Activated CD4-positive, alpha-beta T cell treated with anti-CD3 and anti-CD28 coated beads for 1 hour (primary cell): ENCODE measurements at places on chromosomes 12 and 14.

GRCh38 chr12:76939701-76940100 lies 60.9 kb upstream of the CSRP2 start:
- DNase-seq, result no peak

DNA sequence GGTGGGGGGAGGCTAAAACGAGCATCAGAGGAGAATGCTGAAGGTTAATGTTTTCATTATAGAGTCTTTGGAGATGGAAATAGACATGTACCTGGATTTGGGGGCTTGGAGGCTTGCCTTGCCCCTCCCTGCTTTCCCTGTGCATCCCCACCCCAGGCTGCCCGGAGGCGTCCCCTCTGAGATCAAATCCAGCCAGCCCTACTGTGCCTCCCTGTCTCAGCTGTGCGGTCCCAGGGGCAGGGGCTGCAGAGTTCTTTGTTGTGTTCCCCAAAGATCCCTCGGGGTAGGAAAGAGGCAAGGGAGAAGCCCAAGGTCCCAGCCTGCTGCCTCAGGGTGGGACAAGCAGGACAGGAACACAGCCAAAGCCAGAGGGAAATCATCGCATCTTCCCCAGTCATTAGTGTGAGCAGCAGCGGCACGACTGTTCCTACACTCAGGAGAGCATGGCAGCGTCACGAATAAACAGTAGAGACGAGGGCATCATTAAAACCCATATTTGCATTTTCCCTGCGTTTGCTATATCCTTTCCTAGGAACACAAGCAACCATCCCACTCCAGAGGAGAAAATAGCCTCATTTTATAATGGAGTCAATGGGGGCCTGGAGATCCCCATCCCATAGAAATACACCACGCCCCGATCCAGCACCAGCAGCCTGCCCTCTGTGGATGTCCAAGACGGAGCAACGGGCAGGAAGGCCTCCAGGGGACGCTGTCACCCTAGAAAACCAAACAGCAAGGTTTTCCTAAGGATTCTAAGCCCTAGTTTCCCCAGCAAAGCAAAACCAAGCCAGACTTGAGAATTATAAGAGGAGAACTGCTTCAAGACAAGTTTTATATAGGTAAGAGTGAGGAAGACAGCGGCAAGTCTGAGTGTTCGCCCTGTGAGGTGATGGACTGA lies 32.4 kb downstream of the ANO2 start:
- no peak for DNase-seq

DNA sequence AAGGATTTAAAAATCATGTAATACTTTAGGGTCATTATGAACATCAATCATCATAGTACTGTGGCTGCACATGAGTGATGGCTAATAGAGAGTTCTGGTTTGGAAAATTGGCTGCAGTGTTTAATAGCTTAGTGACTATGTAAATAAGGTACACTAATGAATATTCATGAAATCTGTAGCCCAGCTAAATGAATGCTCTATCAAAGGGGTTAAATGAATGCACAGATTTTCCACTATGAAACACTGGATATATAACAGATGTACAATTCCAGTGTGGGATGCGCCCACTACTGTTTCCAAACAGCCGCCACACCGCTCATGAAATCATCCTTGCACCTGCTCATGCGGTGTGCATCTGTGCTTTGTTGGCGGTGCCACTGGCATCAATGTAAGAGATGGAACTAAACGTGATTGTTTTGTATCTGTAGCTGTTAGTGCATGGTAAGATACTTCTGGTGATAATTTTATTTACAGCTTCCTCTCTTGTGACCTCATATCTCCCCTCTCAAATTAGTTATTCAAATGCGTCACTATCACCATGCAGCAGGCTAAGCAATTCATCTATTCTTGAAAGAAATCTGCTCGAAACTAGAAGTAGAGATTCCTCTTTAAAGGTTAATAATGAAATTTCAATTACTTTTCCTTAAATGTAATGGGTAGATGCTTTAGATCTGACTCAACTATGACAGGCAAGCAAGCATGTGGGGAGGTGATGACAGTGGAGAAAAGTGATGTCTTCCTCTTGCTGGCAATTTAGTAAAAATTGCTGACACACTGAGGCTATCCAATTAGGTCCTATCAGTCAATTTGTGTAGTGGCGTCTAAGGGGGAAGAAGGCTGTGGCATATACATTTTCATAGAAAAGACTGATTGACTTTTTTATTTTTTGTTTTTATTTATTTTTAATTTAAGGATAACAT lies 433.6 kb downstream of the AEBP2 start:
- no peak for DNase-seq

DNA sequence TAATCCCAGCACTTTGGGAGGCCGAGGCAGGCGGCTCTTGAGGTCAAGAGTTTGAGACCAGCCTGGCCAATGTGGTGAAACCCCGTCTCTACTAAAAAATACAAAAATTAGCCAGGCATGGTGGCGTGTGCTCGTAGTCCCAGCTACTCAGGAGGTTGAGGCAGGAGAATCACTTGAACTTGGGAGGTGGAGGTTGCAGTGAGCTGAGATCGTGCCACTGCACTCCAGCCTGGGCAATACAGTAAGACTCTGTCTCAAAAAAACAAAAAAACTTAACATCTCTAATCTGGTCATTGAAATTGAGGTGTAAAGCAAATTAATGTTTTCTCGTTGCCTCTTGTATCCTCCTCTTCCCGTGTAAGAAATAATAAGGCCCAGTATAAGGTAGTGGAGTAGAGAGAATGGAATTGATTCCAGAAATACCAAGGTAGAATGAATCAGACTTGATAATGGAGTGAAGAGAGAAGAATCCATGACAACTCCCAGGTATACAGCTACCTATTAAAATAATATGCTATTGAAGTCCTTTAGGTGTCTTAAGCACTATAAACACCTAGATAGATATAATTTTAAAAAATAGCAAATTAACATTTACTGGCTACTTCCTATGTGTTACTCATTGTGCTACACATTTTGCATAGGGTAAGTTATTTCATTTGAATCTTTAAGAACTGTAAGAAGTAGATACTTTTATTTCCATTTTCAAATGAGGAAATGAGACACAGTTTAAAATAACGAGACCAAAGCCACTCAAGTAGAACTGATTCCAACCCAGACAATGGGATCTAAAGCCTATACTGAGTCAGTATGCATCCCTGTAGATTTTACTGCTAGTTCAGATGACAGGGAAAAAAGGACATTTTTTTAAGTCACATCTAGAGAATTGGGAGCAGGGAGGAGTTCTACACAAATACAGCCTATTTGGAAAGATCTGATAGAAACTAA lies 23.2 kb downstream of the RAP1B start:
- DNase-seq, result no peak

DNA sequence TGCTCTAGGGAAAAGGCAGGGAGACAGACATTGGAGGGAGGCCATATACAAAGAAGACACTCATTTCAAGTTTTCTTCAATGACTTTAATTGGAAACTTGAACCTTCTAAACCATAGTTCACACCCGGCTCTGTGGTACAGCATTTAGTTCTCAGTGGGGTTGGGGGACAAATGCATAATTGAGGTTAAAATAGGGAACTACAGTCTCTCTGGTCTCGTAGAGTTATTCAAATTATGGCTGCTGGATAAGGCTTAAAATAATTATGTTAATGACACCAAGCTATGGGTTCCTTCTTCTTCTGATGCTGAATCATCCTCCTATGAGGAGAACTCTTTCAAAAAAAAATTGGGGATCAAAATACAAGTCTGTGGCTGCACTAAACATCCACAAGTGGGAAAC lies 3.8 kb upstream of the RPAP3 start:
- no peak for DNase-seq

- DNase-seq, result no peak
These were observed 13.9 kb downstream of the PDZRN4 start for GRCh38 chr12:41202051-41202450.

DNA sequence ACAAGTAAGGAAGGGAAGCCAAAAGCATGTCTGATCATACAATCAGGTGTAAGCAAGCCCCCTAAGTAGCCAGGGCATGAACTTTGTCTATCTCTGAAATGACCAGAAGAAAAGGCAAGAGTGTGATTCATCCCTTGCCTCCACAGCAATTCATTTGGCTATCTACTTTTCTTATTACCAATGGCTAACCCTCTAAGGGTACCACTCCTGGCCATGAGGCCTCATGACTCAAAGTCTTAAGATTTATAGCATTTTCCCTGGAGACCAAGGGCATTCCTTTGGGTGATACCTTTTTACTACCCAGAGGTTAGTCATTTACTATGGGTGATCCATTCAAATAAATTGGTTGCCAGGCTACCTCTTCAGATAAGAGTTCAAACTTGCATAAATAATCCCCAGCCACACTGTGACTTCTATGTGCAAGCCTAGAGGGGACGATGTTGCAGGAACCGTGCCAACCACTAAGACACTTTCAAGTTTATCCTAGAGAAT lies 1.5 kb upstream of the LGALS3 start:
- no peak for DNase-seq

- no peak for DNase-seq
These were observed 38.2 kb upstream of the FBLN5 start for GRCh38 chr14:91985521-91986255.

DNA sequence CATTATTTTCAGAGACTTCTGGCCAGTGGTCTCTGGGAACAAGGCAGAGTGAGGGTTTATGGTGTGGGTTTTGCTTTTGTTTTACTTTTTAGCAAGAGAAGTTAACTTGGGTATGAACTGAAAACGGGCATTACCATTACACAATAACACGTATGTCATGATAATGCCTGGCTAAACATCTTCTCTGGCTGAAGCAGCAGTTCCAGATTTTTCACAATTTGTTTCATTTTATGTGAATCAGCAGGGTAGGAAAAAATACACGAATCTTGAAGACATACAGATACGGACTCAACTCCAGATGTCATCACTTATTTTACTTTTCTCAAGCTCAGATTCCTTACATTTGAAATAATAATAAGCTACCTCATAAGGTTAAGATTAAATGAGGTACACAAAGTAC lies 2.5 kb upstream of the PCNX4 start:
- no peak for DNase-seq

GRCh38 chr12:29572938-29573337 lies 75.5 kb upstream of the OVCH1 start:
- no peak for DNase-seq

GRCh38 chr14:75523771-75524171 lies 1.5 kb downstream of the BATF start:
- no peak for DNase-seq

DNA sequence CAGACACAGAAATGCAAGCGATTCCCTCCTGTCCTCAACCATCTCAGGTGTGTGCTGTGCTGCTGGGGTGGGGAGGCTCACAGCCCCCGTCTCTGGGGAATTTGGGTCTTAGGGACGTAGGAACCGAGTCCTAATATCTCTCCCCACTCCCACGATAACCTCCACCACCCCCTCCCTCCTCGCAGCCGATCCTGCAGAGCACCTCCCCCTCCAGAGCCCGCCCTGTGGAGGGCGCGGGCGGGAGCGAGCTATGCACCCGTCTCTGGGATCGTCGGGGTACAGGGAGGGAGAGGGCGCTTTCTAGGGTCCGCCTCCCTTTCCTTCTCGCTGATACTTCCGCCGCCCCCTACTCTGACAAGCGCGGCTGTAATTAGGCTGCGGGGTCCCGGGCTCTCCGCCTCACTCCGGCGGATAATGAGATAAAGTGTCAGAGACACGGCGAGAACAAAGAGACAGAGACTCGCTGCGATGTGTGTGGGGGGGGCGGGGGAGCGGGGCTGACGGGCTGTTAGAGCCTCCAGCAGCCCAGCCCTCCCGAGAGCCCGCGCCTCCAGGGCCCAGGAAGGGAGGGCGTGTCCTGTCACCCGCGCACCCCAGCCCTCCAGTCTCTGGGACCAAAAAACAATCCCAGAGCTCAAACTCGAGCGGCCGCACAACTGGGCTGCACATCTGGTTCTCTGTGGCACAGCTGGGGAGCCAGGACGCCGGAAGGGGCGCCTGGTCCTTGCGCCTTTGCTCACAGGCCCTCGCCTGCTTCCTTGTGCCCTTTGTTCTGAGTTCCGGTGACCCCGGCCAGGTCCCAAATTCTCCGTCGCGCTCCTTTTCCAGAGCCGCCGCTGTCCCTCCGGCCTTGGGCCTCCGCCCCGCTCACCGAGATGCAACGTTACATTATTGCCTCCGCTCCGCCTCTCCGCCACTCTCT lies 8.7 kb downstream of the SHMT2 start:
- no peak for DNase-seq
